ENCODE measurements at places on chromosomes 13 and 19.

DNA sequence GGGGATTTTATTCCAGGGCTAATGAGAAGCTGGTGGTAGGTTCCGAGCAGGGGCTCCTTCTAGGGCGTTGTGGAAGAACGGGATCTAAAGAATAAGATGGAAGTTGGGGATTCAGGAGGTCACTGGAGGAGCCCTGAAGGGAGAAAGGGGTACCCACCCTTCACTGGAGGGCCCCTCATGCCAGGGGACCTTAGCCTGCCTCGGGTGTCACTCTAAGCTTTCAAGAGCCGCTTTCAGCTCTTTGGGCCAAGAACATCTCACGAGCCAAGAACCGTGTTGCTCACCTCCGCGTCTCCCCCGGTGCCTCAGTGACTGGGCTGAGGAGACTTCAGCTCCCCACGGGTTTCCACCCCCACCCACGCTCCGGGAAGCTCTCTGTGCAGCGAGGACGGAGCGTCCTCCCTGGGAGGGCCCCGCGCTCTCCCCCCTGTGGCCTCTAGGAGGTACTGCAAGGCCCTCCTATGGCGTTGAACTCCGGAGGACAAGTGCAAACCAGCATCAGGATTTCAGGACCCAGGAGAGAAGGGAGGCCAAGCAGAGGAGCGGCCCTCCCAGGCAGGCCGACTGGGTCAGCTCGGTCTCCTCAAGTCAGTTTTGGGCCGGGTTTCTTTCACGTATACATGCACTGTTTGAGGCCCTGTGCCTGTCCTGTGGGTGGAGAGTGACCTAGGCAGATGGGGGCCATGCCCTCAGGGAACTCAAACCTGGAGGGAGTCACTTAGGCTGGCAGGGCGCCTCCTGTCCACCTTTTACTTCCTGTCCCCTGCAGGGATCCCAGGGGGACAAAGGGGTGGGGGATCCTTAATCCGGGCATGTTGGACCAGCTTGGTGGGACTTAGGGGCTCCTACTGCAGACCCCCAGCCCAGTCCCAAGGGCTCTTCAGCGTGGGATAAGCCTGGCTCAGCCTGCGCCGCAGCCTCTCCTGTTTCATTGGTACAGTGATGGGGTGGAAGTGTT, 5.1 kb upstream of the KRTDAP start:
- peak; percentile 59 for DNase-seq

DNA sequence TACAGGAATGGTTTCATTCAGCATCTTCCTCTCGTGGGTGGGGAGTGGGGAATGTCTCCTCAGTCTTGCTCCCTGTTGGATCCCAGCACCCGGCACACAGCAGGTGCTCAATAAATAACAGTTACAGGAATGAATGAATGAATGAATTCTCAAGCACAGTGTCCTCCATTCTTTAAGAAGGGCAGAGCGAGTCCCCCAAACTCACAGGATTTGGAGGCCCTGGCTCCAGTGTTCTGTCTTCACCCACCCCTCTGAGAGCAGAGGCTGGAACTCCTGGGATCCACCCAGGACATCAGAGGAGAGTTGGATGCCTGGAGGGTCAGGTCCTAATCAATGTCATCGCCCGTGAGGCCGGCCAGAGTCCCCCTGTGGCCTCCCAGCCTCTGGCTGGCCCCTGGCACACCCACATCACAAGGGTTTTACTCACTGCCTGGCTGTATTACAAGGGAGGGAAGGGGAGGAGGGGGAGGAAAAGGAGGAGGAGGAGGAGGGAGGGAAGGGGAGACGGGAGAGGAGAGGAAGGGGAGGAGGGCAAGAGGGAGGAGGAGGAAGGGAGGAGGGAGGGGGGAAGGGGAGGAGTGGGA, 8.7 kb upstream of the CREB3L3 start:
- no peak for DNase-seq

DNA sequence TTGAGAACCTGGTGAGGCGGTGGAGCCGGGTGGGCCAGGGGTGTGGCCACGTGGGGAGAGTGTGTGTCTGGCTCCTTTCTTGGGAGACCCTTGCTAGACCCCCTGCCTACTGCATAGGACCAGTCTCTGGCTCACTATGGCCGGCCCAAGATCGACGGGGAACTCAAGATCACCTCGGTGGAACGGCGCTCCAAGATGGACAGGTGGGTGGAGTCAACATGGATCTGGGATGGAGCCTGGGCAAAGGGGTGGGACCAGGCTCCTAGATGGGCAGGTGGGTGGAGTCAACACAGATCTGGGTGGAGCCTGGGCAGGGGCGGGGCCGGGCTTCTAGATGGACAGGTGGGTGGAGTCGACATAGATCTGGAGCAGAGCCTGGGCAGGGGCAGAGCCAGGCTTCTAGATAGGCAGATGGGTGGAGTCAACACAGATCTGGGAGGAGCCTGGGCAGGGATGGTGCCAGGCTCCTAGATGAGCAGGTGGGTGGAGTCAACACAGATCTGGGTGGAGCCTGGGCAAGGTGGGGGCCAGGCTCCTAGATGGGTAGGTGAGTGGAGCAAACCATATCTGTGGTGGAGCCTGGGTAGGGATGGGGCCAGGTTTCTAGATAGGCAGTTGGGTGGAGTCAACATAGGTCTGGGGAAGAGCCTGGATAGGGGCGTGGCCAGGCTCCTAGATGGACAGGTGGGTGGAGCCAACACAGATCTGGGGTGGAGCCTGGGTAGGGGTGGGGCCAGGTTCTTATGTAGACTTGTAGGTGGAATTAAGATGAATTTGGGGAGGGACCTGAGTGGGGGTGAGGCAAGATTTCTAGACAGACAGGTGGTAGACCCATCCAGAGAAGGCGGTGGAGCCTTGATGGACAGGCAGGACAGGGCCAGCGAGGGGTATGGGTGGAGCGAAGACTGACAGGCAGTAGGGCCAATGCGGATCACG, 56.5 kb downstream of the VAV1 start:
- DNase-seq: no peak

- DNase-seq: no peak
Observed at GRCh38 chr13:26978081-26978860, 193.3 kb downstream of the USP12 start.

- no peak for DNase-seq
Observed at GRCh38 chr13:60491531-60491930, 94.5 kb downstream of the TDRD3 start.

DNA sequence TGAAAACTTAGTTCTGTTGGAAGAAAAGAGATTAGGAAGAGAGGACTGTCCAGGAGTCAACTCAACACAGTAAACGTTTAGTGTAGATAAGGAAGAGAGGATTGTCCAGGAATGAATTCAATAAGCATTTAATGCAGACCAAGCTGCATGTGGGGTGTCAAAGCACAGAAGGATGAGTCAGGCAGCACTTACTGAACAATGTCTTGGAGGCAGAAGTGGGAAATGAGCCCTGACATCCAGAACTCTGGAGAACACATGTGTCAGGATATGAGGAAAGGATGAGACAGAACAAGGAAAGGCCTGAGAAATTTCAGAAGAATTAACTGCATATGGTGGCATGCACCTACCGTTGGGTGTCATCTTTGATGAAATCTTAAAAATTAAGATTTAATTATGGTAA, 429.2 kb upstream of the HTR2A start:
- DNase-seq: no peak

DNA sequence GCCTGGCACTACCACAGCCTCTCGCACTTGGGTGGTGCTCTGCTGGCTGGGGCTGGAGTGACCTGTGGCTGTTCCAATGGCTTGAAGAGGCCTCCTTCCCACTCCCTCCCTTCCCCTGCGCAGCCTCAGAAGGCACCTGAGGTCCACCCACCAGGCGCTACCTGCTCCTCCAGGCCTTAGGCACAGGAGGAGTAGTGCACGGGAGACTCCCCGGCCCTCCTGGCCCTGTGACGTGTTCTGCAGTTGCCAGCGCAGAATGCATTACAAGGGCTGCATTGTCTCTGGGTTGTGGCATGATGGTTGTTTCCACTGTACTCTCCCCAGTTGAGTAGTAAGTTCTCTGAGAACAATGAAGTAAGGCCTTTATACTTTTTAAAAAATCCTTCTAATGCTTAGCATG, 128.6 kb downstream of the TEX29 start:
- DNase-seq: no peak

- DNase-seq: no peak
Observed at GRCh38 chr19:13070425-13071140, 32.1 kb downstream of the LYL1 start.

GRCh38 chr13:98246538-98247172, 69.6 kb upstream of the RNF113B start:
- DNase-seq: no peak

- no peak for DNase-seq
Observed at GRCh38 chr13:42696191-42696590, 85.2 kb upstream of the FAM216B start.

DNA sequence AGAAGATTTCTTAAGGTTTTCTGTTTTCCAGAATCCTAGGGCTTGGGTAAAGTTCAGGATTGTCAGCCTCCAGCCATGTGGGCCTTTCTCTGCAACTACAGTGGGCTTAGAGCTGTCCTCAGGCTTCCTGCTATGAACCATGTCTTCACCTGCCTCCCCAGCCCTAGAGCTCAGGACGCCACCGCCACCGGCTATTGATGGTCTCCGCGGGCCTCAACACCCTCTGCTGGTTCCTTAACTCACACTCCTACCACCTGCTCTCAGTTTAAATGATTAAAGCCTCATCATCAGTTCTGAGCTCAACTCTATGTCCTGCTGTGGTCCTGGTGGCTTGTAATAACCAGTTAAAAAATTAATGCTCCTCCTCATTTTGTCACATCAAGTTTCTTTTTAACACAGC, 221.0 kb downstream of the EFNB2 start:
- DNase-seq: no peak

GRCh38 chr13:46492946-46493345, 60.0 kb upstream of the LRCH1 start:
- DNase-seq: no peak

DNA sequence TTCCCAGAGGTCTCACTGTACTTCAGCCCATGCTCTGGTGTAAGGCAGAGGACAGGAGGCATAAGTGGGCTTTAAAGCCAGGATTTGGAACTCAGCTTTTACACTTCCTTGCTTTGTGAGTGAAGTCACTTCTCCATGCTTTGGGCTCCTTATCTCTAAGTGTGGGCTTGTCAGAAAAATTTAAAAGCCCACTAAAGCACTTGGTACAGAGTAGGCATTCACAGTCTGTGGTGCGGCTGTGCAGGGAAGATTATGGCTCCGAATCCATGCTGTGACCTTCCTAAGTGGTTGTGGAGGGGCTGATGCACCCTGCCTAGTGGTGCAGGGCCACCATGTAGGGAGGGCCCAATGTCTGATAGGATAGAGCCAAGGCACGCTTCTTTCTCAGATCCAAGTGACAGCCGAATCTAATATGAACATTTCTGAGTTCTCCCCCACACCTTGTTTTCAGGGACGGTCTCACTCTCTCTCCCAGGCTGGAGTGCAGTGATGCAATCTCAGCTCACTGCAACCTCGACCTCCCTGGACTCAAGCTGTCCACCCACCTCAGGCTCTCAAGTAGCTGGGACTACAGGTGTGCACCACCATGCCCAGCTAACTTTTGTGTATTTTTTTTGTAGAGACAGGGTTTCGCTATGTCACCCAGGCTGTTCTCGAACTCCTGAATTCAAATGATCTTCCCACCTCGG, 6.9 kb downstream of the TIMM29 start:
- DNase-seq: no peak

DNA sequence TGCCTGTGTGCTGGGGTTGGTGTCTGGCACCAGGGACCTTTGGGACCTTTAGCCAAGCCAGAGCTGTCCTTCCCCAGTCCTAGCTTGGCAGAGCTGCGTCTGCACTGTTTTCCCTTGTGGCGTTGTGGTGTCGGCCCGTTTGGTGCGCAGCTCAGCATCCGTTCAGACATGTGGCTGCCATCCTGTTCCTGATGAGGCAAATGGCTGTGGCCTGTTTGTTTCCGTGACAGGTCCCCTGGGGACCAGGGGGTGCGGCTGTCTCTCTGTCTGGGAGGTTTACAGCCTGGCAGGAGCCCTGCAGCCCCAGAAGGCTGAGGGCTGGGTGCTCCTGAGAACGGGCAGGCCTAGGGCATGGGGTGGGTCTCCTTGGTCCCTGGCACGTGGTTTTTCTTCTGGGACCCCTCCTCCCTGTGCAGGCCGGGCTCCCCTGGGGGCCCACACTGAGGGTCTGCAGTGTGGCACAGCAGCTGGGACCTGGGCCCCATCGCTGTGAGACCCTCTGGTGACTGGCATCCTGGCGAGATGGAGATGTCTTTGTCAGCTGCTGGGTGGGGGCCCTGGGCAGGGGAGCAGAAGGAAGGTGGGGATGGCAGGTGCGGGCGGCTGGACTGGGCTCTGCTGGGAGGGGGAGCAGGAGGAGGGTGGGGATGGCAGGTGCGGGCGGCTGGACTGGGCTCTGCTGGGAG, 4.0 kb downstream of the SPPL2B start:
- peak; percentile 56 for DNase-seq

DNA sequence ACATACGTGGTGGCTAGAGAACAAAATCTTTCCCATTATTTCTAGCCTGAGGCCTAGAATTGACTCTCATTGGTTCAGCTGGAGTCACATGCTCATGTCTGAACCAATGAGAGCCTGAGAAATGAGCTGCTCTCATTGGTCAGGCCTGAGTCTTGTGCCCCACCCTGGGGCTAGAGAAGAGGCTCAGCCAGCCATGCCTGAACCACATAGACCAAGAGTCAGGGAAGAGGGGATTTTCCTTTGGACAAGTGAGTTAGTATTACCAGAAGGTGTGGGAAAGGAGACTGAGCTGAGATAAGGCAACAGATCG, 6.9 kb downstream of the FXYD5 start:
- no peak for DNase-seq

DNA sequence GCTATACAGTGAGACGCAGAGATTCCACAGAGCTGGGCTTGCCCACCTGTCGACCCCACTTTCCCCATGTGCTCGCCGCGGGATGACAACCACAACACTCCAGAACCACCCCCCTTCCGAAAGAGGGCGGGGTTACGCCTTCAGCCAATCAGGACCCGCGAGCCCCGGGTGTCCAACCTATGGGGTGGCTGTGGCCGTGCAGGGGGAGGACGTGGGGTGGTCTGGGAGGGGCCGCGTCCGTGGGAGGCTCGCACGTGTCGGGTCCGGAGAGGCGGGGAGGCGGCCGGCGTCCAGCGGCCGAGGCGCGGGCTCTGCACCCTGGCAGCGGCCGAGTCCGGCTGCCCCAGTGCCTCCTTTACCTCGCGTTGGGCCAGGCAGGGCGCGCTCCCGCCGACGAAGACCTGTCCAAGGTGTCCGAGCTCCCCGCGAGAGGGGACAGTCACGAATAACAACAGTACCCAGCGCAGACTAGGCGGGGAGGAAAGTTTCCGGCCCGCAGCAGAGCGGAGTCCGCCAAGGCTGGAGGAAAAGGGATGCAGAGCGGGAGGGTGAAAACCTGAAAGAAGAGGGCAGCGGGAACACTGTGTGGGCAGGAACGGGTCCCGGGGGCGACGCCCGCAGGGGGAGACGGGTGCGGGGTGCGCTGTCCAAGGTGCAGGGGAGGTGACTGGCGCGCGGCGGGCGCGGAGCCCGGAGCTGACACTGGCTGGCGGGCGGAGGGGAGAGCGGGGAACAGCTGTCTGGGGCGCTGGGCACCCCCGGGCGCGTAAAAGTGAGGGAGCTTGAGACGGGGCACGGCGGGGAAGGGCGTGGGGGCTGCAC, 911 bp downstream of the ENOX1 start:
- DNase-seq: peak; percentile 94

GRCh38 chr19:17754634-17755442, 3.6 kb downstream of the FCHO1 start:
- DNase-seq: no peak

GRCh38 chr13:63389756-63390155, 1974.1 kb upstream of the PCDH20 start:
- DNase-seq: no peak

- no peak for DNase-seq
Observed at GRCh38 chr13:21405309-21405708, 53.8 kb downstream of the ZDHHC20 start.

- no peak for DNase-seq
Observed at GRCh38 chr19:36125557-36125956, 10.3 kb downstream of the TBCB start.

- no peak for DNase-seq
Observed at GRCh38 chr13:87138866-87139265, 532.3 kb upstream of the SLITRK5 start.

Data from right hindlimb (tissue), 1 donor.